ENCODE measurements at places on chromosomes 16 and 17.

- DNase-seq, result no peak
Measured at GRCh38 chr16:78732696-78733095, 633.2 kb downstream of the WWOX start.

GRCh38 chr17:16407911-16408588 is 7.3 kb upstream of the TRPV2 start:
- DNase-seq, result no peak

- no peak for DNase-seq
Measured at GRCh38 chr17:39705786-39706348, 6.0 kb downstream of the ERBB2 start.

GRCh38 chr17:75260641-75261335 is 618 bp downstream of the GGA3 start:
- no peak for DNase-seq

DNA sequence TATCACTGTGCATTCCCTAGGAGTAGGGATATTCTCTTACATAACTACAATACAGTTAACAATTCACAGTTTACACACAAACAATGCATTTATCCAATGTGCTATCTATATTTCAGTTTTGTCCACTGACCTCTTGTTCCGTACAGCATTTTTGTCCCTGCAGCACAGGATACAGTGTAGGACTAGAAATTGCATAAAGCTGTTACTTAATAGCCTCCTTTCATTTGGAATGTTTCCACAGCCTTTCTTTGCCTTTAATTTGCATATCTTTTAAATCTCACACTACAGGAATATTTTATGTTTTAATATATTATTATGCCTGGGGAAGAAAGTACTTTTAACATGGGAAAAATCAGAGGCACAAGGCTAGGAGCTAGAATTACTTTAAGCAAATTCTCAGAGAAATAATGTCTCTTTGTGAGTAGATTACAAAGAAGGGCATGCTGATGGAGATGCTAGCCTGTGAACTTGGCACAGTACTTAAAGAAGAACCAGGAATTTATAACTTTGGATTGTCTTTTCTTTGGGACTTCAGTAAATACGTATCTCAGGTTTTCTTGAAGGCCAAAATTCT is 144.3 kb downstream of the ITFG1 start:
- DNase-seq, result no peak

DNA sequence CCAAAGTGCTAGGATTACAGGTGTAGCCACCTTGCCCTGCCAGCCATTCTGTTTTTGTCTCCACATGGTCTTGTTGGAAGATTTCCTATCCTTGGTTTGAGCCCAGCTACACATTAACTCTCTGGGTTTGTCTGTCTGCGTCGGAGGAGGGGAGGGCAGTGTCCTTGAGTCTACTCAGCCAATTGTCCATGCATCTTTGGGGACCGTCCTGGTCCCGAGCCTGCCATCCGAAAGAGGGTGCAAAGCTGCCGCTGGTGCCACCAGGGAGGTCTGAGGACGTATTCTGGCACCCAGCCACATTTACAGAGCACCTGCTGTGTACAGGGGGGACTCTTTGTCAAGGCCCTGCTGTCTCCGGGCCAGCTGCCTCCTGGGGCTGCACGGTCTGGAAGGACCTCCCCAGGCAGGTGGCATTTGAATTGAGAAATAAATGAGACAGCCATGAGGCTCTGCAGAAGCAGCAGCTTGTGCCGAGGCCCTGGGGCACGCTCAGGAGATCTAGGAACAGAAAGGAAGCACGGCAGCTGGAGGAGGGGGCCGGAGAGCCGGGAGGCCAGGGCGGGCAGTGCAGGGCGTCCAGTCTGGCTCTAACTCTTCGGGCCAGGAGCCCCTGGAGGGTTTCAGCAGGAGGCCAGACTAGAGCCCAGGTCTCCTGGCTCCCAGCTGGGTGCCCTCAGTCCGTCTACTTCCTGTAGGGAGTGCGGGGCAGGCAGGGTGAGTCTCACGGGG is 1.5 kb downstream of the CYBA start:
- no peak for DNase-seq

- no peak for DNase-seq
Measured at GRCh38 chr16:4358831-4359561, 7.9 kb upstream of the PAM16 start.

- no peak for DNase-seq
Measured at GRCh38 chr16:35198223-35199199, 1739.1 kb downstream of the TP53TG3F start.

- DNase-seq, result no peak
Measured at GRCh38 chr17:60128171-60128859, 21.5 kb upstream of the CA4 start.

GRCh38 chr17:15957206-15957605 is 12.3 kb downstream of the ADORA2B start:
- DNase-seq, result no peak

DNA sequence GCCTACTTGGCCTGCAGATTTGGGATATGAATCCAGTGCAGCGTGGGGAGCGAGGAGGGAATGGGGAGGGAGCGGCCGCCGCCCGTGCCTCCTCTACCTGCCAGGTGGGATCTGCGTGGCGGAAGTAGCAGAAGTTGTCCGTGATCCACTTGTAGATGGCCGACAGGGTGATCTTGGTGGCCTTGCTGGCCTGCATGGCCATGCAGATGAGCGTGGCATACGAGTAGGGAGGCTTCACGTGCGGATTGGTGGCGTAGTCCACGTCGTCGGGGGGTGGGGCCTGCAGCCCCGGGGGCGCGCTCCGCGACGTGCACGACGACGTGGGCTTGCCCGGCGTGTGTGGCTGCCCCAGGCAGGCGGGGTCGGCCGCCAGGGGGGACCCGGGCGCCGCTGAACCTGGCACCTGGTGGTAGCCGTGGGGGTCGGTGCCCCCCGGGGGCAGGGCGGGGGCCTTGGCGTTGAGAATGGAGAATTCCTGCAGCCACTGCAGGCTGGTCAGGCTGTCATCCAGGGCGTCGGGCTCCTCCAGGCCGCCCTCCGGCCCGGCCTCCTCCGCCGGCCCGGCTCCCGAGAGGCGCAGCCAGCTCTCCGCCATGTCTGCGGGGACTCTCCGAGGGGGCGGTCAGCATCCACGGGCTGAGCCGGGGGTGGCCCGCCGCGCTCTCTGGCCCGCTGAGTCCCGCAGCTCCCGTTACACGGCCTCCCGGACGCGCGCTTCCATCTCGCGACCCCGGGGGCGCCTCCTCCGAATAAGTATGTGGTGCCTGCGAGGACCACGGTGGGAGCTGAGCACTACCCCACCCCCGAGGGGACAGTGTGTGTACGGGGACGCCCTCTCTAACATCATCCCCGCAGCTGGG is 1.0 kb downstream of the FOXJ1 start:
- no peak for DNase-seq
